Liver (tissue), 10 donors: ENCODE measurements at places on chromosomes 12 and 14. TPM values are rescaled to one million over a fixed set of nuclear protein-coding genes. Genes with fewer than 3 reads are reported as not detected.

The CEBPE gene
- total RNA-seq = 0.08 TPM

The PRKAB1 gene
- 29.9 TPM for total RNA-seq

The PDZRN4 gene
- 1.1 TPM for total RNA-seq

The MDM1 gene
- 12.9 TPM for total RNA-seq

DNA sequence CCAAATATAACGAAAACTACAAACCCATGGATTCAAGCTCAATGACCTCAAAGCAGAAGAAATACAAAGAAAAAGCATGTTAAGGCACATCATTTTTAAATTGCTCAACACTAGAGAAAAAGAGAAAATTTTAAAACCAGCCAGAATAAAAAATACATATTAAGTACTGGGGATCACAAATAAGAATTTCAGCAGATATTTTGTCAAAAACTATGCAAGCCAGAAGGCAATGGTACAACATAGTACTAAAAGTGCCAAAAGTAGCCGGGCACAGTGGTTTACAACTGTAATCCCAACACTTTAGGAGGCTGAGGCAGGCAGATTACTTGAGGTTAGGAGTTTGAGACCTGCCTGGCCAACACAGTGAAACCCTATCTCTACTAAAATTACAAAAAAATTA lies 10.2 kb downstream of the SGPP1 start:
- DNase-seq = no peak

The SLC6A12 gene
- total RNA-seq = 27.1 TPM

GRCh38 chr12:79351251-79351650 lies 339.5 kb downstream of the PAWR start:
- no peak for DNase-seq

The EMP1 gene
- total RNA-seq = 2.1 TPM

- no peak for DNase-seq
These were observed 131.1 kb downstream of the MED13L start for GRCh38 chr12:116146386-116146785.

- DNase-seq = no peak
These were observed 19.7 kb downstream of the BTBD6 start for GRCh38 chr14:105267820-105268548.

The HOXC12 gene
- not detected for total RNA-seq

DNA sequence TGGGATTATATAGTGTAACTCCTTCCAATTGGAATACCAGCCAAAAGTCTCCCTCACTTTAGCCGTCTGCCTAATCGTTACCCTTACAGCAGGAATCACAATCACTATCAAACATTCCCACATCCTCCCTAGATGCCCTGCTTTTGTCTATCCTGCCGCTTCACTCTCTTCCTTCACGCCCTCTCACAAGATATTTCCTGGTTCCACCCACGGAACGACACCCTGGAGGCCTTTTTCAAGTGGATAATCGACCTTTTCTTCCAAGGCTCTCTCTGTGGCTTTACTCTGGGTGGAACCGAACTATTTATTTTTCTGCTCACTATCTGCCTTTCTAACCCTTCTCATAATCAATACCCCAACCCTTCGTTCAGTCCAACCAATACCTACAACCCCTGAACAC lies 58.9 kb downstream of the MOK start:
- DNase-seq = no peak

DNA sequence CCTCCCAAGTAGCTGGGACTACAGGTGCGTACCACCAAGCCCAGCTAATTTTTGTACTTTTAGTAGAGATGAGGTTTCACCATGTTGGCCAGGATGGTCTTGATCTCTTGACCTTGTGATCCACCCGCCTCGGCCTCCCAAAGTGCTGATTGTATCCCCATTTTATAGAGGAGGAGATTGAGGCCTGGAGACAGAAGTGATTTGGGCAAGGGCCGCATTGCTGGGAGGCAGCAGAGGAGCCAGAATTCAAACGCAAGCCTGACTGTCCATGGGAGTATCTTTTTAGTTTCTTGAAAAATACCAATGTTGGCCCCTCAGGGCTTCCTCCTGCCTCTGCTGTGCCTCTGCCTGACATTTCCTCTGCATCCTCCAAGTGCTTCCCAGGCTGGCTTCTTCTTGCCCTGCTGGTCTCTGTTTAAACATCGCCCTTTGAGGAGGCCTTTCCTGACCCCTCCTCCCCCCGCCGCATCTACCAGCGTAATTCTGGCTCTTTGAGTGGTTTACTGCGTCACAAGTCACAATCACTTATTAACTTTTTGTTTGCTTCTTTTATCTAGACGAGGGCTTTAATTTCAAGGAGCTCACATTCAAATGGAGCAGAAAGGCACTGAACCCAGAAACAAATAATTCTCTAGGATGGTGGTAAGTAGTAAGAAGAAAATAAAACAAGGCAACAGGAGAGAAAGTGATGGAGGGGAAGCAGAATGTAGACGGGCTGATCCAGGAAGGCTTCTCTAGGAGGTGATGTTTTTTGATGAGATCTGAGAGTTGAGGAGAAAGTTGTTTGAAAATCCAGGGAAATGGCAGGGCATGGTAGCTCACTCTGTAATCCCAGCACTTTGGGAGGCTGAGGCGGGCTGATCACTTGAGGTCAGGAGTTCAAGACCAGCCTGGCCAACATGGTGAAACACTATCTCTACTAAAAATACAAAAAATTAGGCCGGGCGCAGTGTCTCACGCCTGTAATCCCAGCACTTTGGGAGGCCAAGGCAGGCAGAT lies 91.0 kb upstream of the MED13L start:
- no peak for DNase-seq

The GALNT16 gene
- 0.28 TPM for total RNA-seq

GRCh38 chr12:32502693-32503502 lies 103.5 kb downstream of the FGD4 start:
- DNase-seq = no peak

The GYS2 gene
- 15.5 TPM for total RNA-seq

DNA sequence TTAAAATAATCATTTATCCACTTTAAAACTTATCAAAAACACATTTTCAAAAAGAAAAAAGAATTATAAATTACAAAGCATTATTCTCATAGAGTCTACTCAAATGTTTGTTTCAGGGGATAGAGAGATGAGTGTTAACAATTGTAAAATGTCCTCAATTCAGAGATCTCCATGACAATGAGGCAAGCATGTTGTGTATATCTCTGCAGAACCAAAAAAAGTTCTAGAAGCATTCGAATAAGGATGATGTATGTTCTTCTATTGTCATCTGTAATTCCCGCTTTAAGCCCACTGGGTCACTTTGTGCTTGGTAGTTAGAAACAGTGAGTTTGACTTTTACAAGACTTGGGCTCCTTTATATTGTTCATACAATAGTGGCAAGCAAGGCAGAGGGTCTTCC lies 73.6 kb upstream of the CCDC198 start:
- DNase-seq = no peak

The OR10P1 gene
- not detected for total RNA-seq

- DNase-seq = no peak
These were observed 2.9 kb downstream of the NEK9 start for GRCh38 chr14:75123991-75124390.

The SLC7A7 gene
- 14.3 TPM for total RNA-seq
